ENCODE measurements at places on chromosomes 3 and 15. TPM values are rescaled to one million over a fixed set of nuclear protein-coding genes. Genes with fewer than 3 reads are reported as not detected.

The DNAH12 gene
- total RNA-seq = 7.8 TPM

The ASB14 gene
- total RNA-seq = 0.59 TPM

The TRPM1 gene
- 0.72 TPM for total RNA-seq

The PRR20G gene
- not detected for total RNA-seq

The KLF13 gene
- total RNA-seq = 42.3 TPM

The TPRG1 gene
- total RNA-seq = 5.1 TPM

The TERB2 gene
- not detected for total RNA-seq

DNA sequence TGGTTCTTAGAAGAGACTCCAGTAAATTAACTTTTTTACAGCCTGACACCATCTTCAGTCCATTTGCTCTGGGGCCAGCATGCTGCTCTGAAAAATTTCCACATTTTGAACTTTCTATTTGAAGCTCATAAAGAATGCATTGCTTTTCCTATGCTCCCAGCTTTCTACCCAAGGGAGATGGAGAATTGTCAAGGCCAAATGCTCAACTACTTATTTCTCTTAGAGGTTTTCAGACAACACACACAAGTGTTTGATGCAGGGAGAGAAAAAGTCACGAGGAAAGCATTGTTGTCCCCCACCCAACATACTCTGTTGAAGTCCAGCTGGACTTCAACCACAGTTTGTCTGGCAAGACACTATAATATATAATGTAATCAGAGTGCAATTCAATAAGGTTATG, 100.3 kb upstream of the CADPS start:
- DNase-seq = no peak

DNA sequence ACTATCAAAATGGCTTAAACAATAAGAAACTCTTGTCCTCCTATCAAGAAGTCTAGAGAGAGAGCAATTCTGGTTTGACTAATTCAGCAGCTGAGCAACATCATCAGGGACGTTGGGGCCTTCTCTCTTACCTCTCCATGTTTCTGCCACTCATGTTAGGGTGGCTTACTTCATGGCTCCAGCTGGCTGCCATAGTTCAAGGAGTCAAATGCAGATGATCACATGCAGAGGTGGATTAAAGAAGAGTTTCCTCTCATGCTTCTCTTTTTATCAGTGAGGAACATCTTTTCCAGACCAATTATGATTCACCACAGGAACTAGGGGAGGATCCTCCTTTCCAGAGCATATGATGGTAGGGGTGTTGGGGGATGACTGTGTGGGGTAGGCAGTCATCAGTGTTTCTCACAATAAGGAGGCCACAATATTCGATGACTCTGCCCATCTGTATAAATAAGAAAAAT, 45.5 kb downstream of the NEK11 start:
- DNase-seq = no peak

GRCh38 chr3:174218016-174218415, 641.1 kb upstream of the NAALADL2 start:
- DNase-seq = no peak

- DNase-seq = no peak
These were observed 158.8 kb upstream of the TBL1XR1 start for GRCh38 chr3:177356113-177356512.

GRCh38 chr15:52291204-52291603, 4.4 kb downstream of the MYO5C start:
- DNase-seq = no peak

- DNase-seq = no peak
These were observed 88.8 kb upstream of the CTDSPL start for GRCh38 chr3:37772773-37773354.

- no peak for DNase-seq
These were observed 37.6 kb downstream of the ABTB1 start for GRCh38 chr3:127710155-127710941.

DNA sequence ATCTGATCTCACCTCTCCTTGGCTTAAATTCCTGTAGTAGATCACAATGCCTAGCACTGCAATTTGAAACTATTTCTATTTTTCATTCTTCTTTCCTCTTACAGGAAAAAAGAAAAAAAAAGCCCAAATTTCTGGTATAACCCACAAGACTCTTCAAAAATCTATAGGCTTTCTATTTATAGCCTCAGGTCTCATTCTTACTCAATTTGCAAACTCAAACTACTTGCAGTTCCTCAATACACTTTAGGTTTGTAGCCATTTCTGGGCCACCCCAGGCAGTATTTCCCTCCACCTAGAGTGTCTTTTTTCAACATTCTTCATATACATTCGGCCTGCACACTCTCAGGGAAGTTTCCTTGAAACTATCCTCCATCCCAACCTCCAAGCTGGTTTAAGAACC, 169.0 kb downstream of the TBC1D5 start:
- no peak for DNase-seq

GRCh38 chr3:44870375-44871061, 3.9 kb upstream of the TGM4 start:
- DNase-seq = no peak

DNA sequence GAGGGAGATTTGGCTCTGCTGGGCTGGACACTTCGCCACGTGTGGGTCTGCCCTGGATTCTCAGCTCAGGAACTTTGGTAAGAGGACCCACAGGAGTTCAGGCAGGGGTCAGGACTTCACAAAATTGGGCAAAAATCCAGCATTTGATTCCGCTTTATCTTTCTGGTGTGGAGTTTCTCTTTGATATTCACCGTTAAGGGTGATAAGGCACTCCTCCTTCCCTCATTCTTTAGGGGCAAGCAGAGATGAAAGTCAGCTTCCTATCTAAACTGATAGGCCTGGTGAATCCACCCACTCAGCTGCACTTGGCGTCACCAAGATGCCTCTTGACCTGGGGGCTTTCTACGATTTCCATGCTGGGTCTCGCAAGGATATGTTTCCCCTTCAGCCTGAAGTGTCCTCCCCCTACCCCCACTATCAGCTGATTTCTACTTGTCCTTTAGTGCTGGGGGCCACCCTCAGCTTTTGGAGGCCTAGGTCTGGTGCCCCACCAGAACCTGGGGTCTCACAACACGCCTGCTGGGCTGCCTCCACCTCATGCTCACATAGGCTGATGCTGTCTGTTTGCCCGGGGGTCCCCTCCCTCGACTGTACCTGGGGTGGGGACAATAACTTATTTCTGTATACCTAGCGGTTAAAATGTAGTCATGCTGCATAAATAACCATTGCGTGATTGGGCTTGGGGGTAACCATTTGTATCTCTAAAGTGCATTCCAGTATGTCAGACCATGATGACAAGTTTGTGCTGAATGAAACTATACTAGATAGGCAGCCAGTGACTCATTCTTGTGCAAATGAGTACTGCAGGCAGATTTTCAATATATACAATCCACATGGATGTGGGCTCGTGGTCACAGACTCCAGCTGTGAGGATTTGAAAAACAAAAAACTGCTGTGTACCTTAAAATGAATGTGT, 248.3 kb downstream of the ADAMTS17 start:
- no peak for DNase-seq

GRCh38 chr15:77040673-77041072, 30.2 kb downstream of the TSPAN3 start:
- DNase-seq = no peak

GRCh38 chr3:153830552-153830951, 290.6 kb upstream of the ARHGEF26 start:
- no peak for DNase-seq

DNA sequence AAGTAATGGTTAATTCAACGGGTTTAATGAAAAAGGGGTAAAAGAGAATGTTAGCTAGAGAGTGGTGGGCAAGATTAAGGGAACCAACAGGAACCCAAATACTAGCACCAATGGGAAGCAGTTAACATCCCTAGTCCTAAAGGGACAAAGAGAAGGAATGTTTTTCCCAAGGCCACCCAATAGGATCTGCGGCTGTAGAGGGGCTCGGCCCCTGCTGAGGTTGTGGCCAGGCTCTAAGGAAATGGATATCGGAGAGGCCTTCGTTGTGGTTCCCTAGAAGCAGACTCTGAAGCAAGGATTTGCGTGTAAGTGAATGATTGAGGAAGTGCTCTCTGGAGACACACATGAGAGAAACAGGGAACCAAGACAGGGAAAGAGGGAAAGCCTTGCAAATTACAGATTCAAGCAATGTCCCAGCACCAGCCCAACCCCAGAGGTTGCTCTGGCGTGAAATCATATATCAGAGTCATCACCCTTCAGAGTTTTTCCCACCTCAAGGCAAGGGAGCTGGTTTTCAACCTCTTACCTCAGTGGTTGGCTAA, 83.6 kb upstream of the TNIK start:
- no peak for DNase-seq

DNA sequence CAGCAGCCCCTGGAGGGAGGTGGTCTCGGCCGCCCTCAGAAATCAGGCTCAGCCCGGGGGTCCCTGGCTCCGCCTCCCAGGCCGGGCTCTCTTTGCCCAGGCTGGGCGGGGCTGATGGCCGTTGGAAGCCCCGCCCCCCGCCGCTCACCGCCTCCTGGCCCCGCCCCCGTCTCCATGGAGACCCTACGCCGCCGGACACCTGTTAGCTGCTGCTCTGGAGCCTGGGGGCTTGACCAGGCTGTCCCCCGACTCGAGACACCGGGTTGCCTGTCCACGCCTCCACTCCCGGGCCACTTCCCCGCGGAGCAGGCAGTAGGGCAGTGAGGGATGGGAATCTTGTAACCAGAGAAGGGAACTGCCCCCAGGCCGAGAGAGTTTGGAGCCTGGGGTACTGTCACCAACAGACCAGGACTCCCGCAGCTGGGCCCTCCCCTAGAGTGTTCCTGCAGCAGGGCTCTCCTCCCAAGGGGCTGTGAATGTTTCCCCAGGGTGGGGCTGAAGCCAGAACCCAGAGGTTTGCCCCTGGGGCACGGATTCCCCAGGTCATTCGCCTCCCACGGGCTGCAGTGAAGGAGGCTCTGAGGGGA, 27.8 kb upstream of the RPL32 start:
- no peak for DNase-seq

DNA sequence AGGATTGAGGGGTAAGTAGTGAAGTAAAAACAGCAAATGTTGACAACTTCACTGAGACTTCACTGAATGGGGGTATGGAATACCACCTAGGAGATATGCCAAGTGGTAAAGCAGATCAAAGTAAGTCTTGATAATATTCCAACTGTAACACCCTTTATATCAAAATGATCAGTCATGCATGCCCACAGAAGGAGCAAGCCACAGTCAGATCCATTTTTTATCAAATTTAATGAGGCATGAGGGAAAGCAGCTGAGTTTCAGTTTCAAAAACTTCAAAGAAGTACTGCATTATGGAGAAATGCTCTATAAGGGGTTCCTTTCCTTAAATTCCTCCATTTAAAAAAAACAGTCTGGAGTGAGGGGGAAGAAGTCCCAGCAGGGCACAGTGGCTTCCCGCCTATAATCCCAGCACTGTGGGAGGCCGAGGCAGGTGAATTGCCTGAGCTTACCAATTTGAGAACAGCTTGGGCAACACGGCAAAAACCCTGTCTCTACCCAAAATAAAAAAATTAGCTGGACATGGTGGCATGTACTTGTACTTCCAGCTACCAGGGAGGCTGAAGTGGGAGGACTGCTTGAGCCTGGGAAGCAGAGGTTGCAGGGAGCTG, 56.9 kb downstream of the TJP1 start:
- no peak for DNase-seq

GRCh38 chr15:66934868-66935520, 130.4 kb upstream of the SMAD3 start:
- DNase-seq = no peak

- peak; percentile 88 for DNase-seq
These were observed 104.2 kb upstream of the RAD18 start for GRCh38 chr3:9067352-9067975.

GRCh38 chr15:25437777-25438600, 835 bp downstream of the UBE3A start:
- DNase-seq = peak; percentile 51

DNA sequence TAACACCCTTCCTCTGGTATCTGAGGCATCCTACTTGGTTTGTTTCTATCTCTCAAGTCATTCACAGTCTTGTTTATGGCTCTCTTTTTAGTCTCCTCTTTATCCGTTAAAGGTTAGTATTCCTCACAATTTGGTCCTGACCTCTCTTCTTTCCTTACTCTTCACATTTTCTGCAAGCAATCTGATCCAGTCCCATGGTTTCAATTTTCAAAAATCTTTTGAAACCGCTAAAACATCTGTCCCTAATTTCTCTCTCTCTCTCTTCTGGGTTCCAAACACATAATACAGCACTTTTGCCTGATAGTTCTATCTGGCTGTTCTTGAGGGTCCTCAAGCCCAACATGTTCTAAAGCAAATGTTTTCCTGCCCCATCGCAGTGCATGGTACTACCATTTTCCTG, 149.0 kb downstream of the SERPINI1 start:
- DNase-seq = no peak

DNA sequence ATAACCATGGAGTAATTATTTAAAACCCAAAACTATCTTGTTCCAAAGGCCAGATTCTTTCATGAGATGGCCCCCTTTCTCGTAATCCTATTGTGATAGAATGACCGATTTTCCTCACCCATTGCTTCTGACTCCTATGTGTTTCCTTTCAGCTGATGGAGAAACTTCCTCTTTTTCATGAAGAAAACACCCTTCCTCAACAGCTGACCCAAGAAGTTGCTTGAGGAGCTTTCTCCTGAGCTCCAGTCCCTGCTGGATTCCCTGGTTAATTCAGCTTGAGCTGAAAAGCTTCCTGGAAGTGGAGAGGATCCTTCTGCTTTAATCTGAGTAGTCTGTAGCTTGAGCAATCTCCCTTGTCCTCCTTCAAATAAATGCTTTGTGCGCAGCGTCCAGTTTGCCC, 75.0 kb downstream of the BFSP2 start:
- DNase-seq = no peak

DNA sequence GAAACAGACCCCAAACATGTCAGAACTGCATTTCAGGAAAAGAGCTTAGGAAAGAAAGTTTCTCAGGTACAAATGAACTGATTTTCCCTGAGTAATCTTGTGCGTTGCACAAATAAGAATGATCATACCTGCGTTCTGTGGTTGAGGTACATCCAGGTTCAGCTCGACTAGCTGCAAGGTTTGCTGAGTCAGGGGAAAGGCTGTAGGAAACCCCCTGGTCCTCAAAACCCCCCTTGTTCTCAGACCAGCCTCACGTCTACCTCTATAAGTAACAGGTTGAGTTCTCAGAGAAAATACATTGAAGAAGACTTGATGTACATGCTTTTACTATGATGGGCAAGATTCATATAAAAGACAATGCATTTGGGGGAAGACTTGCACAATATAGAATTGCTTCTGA, 137.7 kb upstream of the ICE2 start:
- no peak for DNase-seq

DNA sequence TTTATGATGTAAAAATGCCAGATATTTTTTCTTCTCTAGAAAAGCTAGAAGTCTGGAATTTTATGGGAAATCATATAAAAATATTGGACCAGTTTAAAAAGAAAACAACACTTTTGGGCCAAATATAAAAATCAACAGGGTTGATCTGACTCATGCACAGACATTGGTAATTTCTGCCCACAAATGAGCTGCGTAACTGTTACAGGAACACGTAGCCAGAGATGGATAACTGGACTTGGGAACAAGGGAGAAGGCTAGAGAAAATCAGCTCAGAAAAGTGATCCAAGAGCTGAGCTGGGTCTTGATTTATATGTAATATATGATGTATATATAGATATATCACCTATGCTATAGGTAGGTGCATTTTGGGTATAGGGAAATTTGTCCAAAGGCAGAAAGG, 36.8 kb upstream of the NAALADL2 start:
- DNase-seq = no peak

Measured in spinal cord (tissue), 10 donors.